ENCODE measurements at places on chromosomes 11 and 22. TPM values are rescaled to one million over a fixed set of nuclear protein-coding genes. Genes with fewer than 3 reads are reported as not detected.
A peak's percentile ranks its signal among the peaks of the same experiment; 100 is the strongest.

GRCh38 chr11:1882265-1883238, 9.1 kb downstream of the PRR33 start:
- H3K27me3 ChIP-seq, result peaks cover 4% of the 10 kb centered on the region
- peak; percentile 43 for DNase-seq
- no peaks in the 10 kb centered on the region for H3K4me1 ChIP-seq
- H3K4me3 ChIP-seq, result no peak overlapping the region
- H3K36me3 ChIP-seq, result no peaks in the 10 kb centered on the region
- H3K27ac ChIP-seq, result no peak overlapping the region

DNA sequence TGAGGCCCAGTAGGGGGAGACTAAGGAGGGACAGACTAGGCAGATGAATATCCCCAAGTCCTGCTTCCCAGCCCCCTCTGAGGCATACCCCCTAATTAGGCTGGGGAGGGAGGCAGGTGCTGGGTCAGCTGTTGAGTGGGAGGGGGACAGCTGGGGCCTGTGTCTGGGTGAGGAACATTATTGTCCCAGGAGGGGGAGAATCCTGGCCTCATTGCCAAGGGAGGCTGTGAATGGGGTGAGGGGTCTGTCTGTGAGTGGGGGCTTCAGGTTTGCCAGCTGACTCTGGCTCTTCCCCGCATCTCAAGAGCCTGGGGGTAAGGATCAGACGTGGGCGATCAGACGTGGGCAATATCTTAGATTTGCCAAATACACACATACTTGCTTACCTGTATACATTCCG, 2.1 kb downstream of the INPPL1 start:
- H3K27ac ChIP-seq, result no peak overlapping the region
- no peak for DNase-seq
- no peak overlapping the region for H3K4me3 ChIP-seq
- no peaks in the 10 kb centered on the region for H3K27me3 ChIP-seq

DNA sequence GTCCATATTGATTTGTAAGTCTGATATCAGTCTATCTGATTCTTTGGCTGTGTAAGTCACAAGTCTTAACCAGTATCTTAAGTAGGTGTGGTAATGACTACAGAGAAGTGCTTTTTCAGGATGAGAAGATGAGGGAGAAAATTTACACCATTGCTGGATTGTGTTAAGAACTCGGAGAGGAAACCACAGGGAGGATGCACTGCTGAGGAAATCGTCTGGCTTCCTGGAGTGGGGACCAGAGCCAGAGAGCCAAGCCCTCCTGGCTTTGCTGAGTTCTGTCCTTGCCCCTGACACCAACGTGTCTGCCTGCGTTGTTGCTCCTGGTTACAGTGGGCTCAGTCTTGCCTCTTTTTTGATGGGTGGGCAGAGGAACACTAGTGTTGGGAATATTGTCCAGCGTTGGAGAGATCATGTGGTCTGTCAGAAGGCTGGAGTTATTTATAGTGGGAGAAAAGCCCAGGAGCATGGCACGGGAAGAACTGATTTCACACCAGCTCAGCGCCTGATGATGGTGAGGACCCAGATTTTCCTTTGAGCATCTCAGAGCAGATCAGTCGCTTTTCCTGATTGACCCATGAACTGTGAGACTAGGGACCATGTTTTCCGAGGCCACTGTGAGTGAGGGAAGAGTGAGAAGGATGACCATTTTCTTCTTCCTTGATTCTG, 29.6 kb downstream of the MARK2 start:
- H3K4me3 ChIP-seq, result no peak overlapping the region
- H3K36me3 ChIP-seq, result peaks cover 5% of the 10 kb centered on the region
- no peaks in the 10 kb centered on the region for H3K27me3 ChIP-seq

FAM111B gene
- total RNA-seq, result 10.7 TPM

MRGPRX4 gene
- total RNA-seq, result not detected
